B cell (primary cell): ENCODE measurements at places on chromosomes 7 and 10.

- DNase-seq, result no peak
Observed at GRCh38 chr7:133491846-133492652, 239.2 kb downstream of the EXOC4 start.

DNA sequence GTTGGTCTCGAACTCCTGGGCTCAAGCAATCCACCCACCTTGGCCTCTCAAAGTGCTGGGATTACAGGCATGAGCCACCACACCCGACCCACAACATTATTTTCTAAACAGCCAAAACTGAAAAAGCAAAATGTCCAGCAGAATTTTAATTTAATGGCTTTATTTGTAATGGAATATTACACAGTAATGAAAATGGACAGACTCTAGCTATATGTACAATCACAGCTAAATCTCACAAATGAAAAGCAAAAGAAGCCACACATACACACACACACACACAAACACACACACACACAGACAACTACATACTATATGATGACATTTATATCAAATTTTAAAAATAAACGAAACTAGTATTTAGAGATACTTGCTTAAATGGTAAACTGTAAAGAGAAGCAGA is 18.7 kb downstream of the ARHGAP19 start:
- DNase-seq, result no peak

GRCh38 chr10:132907821-132908620 is 34.3 kb downstream of the CFAP46 start:
- DNase-seq, result no peak

DNA sequence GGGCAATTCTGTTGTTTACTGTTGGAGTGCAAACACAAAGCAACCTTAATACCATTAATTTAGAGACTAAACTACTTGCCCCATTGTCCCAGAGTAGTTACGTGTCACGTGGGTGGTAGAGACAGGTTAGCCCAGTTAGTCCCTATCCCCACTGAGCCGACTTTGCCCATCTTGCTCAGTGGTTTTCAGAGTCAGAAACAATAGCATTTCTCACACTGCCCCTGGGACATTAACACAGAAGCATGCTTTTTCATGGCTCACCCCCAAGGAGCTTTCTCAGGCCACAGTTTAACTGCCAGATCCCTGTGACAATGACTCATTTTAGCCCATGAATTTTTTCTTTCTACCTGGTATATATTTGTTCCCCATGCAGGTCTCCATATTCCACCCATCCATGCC is 271.0 kb downstream of the POU6F2 start:
- no peak for DNase-seq

DNA sequence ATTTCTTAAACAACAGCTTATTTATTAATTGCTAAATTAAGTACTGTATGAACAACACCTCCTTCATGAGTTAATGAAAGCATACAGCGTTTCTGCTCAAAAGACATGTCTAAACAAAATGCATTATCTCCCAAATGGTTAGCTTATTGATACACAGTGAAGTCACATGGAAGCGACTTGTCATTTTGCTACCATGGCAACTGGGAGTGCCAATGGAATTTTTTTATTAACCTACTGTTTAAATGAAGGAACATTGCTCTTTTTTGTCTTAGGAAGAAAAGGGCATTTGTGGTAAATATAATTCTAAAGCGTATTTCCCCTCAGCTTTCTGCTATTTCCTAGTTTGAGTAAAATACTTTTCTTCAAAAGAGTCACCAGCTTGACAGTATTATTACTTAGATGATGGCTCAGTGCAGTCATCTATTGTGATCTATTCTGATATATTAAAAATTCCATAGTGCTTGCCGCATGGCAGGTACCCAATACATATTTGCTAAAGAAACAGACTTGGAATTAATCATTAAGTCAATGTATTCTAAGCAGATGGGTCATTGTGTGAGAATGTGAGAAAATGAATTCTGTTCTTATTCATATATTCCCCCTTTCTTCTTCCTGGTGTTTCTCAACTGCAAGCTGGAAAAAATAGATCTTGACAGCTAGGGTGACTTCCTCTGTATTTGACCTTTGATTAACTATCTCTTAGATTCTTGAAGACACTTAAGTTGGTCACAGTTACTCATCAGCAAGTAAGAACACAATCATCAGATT is 818.3 kb downstream of the MAGI2 start:
- DNase-seq, result no peak

- no peak for DNase-seq
Observed at GRCh38 chr7:48154792-48155413, 16.4 kb upstream of the ABCA13 start.

DNA sequence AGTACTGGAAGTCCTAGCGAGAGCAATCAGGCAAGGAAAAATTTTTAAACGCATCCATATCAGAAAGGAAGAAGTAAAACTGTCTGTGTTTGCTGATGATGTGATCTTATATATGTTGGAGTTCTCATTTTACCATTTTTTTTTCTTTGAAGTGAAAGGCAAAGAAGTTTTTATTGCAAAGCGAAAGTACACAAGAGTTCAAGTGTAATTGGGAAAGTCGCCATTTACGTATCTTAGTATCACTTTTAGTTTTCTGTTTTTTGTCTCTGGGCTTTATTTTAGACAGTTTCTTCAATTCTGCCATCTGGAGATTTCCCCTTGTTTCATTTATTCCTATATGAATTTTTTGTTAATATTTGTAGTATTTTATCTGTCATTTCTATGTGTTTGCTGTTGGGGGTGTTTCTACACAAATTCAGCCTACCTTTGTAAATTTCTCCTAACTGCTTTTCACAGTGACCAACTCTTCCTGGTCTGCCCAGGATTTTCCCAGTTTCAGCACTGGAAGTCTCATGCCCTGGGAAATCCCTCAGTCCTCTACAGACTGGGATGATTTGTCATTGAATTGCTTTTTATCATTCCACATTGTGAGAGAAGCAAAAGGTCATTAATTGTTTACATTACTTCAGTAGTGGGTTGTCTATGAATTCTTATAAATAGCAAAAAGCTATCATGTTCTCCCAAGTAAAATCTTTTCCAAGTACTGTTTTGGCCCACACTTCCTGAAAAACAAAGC is 23.2 kb downstream of the BET1 start:
- DNase-seq, result no peak

DNA sequence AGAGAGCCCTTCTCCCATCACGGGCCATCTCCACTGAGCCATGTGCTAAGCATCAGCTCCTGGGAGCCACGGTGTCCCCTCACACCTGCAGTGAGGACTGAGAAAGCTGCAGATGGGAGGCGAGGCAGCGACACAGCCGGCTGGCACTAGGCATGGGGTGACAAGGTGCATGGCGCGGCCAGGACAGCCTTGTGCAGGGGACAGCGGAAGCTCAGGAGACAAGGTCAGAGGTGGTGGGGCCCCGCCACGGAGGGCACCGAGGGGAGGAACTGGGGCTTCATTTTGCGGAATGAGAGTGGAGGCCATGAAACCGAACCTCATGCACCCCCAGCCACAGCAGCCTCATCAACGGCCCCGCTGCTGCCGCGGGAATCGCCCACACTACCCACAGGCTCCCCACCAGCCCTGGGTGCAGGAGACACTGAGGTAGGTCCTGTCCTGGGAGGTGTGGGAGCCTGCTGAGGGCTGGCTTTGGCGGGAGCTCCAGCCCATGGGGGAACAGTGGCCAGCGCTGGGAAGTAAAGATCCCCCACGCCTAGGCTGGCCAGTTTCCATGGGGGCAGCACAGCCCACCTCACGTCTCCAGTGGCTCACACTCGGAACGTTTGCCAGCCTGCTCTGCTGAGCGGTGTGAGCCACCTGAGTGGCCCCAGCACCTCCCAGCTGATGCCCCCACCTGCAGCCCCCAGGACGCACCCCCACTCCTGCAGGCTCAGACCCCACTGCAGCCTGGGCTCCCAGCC is 71.2 kb upstream of the INSIG1 start:
- no peak for DNase-seq

DNA sequence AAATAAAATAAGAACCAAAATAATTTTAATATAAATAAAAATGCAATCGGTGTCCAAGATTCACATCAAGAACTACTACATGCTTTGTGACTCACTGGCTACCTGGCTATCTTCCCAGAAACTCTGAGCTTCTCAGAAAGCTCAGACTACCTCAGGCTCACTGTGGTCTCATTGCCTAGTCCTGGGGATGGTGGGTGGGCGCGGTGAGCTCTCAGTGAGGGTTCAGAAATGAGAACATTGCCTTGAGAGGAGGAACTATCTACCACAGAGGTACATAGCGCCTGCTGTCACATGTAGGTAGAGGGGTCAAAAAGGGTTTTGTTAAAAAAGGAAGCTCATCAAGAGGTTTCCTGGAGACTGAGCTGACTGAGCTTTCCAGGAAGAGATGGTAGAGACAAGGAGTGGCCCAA is 108.0 kb downstream of the WDFY4 start:
- DNase-seq, result no peak

DNA sequence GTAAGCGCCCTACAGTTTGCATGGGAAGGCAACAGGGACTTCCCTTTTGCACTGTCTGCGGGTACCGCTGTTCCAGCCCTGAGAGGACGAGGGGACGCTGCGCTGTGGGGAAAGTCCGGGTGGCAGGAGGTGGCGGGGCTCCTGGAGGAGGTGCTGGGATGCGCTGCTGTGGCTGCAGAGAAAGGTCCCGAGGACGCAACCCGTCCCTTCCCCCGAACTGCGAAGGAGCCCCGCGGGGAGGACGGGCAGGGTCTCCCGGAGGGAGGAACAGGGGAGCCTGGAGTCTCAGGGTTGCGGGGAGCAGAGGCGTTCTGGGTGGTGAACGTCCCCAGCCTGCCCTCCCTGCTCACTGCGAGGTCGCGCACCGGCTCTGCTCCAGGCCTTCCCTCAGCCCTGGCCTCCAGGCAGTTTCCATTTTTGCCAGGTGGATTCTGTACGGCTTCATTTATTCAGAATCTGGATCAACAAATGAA is 91.6 kb downstream of the CXCL12 start:
- DNase-seq, result no peak

DNA sequence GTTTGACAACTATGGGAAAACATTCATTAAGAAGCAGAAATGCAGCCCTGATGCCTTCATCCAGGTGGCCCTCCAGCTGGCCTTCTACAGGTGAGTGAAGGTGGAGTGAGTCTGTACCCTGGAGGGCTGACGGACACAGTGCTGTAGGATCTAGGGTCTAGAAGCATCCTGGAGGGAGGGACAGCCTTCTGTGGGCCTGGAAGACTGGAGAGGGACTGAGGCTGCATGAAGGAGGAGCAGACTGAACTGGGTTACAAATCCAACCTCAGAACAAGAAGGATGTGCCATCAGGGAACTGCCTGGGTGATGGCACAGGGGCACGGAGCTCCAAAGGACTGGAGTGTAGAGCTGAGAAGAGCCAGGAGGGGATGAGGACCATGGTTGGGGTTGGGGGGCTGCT is 27.5 kb upstream of the C10orf53 start:
- DNase-seq, result no peak

GRCh38 chr7:157457355-157458253 is 120.8 kb downstream of the DNAJB6 start:
- no peak for DNase-seq

DNA sequence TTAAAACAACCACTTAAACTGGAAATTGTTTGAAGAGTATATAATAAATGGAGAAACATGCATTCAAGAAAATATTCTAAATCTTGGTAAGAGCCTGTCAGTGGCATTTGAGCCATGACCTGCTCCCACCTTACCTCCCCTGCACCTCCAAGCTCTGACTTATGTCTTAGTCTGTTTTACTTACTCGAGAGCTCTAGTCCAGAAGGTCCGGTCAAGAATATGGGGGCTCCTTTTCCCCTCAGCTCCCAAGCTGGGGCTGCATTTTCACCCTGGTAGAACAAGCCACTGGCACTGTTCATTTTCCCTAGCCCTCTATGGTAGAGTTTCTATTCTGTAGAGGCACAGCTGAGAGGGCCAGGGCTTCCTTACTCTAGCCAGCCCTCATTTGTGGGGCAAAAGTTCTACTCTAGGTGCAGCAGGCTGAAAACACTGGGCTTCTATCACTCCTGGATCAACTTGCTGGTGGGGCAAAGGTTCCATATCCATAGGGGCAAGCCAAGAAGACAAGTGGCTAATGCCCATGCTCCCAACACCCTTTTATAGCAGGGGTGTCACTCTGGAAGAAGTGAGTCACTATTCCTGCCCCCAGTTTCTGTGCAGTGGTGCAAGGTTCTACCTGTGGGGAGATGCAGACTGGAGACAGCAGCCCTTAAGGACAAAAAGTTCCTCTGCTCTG is 40.6 kb downstream of the ZNF438 start:
- no peak for DNase-seq

GRCh38 chr7:142886866-142887265 is 1.3 kb upstream of the TRPV6 start:
- no peak for DNase-seq

GRCh38 chr7:82428186-82428961 is 15.2 kb downstream of the CACNA2D1 start:
- no peak for DNase-seq

DNA sequence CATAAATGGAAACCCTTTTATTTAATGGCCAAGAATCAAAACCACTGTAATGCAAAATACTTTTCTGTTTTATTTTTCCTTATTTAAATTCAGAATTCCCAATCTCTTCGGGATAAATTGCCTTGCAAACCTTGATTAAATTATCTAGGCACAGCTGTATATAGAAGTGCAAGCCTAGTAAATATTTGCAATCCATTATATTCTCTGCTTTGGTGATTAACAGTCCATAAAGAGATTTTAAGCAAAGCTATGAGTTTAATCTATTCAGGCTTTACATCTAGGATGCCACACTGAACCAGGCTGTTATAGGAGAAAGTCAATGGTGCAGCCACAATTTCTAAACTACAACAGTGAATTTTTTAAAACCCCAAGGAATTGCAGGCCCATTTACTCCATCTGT is 43.6 kb upstream of the THSD7A start:
- DNase-seq, result no peak

DNA sequence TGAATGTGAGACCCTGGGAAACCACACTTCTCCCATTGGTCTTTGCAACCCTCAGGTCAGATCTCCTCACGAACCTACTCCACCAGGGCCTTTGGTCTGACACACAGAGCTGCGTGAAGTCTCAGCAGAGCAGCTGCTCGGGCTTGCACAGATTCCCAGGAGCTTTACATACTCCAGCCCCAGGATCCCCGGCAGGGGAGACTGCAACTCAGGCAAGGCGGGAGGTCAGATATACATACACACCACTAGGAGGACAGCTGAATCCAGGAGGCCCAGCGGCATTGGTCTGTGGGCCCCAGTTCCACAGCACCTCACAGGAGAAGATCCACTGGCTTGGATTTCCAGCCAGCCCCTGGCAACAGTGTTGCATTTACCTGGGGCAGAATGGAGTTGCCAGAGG is 239.2 kb downstream of the GPAM start:
- DNase-seq, result no peak
